ENCODE measurements at places on chromosomes 1 and 21.

DNA sequence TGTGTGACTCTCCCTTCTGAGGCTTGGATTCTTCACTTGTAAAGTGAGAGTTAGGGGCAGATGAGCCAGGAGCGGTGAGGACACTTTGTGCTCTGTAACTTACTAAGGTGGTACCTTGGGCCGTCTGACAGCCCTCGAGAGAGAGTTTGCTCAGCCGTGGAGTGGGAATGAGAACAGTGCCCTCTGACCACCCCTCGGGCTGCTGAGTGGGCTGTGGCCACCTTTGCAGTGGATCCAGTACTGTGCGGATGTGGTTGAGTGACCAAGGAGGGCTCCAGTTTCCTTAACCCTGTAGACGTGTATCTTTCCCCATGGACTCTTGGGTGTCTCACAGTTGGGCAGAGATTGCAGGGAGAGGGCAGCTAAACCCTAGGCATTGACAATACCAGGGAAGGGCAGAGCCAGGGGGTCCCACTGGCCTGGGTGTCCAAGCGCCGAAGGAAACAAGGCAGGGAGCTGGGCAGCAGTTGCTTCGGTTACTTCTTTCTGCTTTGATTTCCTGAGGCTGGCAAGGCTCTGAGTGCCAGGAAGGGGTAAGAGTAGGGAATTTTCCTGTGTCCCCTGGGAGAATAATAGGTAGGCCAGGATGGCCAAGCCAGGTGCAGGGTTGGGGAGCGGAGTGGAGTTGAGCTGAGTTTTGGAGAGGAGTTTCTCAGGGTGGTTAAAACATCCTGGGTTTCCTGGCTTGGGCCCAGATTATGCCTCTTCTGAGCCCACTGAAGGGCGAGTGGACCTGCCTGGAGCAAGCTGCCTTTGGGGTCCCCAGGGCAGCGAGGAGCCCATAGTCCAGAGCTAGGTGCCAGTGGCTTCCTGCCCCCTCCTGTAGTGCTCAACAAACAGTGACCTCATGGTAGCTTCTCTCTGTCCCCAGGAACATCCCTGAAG is 27.6 kb downstream of the HMGCS2 start:
- DNase-seq: no peak

GRCh38 chr1:117654493-117655219 is 48.8 kb downstream of the TENT5C start:
- no peak for DNase-seq

DNA sequence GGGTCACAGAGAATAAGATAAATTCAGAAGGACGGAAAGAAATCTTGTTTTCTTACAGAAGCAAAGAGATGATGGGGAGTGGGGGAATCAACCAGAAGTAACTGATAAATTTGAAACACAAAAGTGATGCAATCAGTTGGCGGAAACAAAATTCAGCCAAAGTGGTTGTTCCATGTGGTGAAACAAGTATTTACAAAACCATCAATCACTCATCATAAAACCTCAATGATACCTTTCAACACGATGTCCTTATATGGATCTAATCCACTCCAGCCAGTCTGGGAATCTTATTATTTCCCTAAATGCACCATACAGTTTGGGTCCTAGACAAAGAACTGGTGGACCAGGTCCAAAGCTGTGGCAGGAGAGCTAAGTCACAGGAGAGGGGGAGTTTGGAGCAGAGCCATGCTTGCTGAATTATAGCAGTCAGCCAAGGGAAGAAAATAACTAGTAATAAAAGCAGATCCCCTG is 303.8 kb upstream of the LRRC7 start:
- DNase-seq: peak; percentile 12

- DNase-seq: no peak
Measured at GRCh38 chr1:175566247-175566646, 177.1 kb downstream of the TNR start.

GRCh38 chr1:71351438-71351837 is 270.6 kb upstream of the ZRANB2 start:
- no peak for DNase-seq

DNA sequence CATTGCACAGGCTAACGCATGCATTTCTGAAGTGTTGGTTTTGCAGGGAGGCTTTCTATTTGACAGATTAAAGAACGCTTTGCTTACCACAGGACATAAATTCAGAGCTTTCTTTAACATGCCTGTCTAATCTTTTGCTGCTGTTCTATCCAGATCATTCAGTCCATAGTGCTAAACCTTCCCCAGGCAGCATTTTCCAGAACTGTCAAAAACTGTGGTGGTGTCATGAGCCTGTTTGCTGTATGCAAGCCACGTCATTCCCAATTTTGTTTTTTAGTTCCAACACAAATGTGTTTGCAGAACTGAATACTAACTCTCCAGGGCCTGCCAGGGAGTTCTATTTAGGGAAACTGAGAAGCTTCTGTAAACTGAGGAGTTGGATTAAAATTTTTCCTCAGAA is 390.5 kb upstream of the LYPLAL1 start:
- DNase-seq: no peak

DNA sequence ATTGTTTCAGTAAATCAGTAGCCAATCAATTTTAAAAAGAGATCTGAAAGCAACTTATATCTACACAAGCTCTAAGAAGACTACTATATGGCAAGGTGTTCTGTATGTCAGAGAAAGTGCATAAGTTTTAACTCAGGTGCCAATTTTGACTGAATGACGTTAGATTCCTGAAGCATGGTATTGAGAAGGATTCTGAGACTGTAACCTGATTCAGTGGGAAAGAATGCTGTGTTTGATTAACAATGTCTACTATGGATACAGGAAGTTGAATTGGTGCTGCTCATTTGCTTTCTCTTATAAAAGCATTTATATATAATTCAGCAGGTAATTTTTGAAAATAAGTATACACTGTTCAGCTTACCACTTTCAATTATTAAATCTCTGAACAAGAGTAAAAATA is 156.3 kb downstream of the PAPPA2 start:
- DNase-seq: no peak

DNA sequence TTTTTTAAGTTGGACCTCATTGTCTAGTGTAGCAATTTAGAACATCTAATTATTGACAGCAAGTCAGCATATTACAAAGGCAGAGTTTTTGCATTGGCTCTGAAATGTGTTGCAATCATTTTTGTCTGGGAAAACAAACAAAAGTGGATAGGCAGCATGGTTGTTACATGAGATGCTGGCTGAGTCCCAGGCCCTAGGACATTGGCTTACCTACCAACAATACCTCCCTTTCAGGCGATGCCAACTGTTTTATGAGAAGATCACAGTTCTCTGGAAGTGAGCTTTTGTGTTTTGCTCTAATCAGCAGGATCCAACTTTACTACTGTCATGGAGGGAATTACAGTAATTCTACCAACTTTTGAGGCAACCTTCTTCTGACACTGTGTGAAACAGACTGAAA is 71.5 kb upstream of the CXADR start:
- no peak for DNase-seq
